ENCODE measurements at places on chromosomes 5 and 9.

DNA sequence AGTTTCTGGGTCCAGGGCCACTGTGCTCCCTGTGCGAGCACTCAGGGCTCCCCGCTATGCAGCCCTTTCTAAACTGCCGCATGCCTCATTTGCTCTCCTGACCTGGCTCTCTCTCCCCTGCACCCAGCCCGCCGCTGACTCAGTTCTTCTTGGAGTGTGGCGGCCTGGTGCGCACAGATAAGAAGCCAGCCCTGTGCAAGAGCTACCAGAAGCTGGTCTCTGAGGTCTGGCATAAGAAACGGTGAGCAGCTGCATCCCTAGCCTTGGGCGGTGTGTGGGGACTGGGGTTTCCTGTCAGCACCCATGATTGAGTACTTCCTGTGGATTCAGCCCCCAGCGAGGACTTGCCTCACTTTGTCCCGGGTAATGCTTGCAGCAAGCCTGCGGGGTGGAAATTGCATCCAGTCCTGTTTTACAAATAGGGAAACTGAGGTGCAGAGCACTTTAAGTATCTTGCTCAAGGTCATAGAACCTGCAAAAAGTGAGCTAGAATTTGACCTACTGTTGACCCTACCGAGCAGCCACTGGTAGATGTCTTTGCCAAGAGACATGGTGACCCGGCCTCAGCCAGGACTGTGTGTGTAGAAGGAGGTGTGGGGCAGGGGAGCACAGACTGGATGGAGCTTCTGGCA is 27.9 kb downstream of the USP20 start:
- DNase-seq: peak; percentile 62

DNA sequence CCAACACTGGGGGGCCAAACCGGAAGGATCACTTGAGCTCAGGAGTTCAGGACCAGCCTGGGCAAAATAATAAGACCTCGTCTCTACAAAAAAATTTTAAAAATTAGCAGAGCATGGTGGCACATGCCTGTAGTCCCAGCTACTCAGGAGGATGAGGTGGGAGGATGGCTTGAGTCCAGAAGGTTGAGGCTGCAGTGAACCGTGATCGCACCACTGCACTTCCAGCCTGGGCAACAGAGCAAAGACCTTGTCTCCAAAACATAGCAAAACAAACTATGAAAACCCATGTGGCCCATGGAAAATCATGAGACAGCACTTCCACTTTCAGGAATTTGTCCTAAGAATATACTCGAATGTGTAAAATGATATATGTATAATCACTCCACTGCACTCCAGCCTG is 6.1 kb downstream of the SETX start:
- no peak for DNase-seq

DNA sequence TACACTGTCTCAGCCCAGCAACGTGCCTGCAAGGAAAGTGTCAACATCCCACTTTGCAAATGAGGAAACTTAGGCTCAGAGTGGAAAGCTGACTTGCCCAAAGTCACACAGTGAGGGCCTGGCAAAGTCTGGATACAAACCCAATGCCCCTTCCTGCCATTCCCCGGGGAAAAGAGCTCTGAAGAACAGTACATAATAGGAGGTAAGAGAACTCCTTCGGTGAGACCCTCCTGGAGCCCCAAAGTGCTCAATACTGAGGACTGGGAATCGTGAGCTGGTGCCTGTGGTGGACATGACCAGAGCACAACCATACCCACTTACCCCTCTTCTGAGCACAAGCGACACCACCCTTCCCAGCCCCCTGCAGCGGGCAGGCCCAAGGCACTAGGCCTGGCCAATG is 13.4 kb upstream of the CPLX2 start:
- DNase-seq: no peak

DNA sequence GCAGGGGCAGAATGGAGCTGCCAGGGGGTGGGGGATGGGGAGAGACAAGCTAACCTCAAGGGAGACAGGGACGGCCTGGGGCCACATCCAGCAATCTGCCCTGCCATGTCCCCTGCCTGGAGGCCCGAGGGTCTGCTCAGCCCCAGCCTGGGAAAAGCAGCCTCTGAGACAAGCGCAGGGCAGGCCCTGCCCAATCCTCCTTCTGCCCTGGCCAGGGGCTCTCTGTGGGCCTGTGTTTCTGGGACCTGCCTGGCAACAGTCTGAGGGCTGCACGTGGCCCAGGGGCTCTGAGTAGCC is 13.9 kb upstream of the QSOX2 start:
- DNase-seq: no peak

DNA sequence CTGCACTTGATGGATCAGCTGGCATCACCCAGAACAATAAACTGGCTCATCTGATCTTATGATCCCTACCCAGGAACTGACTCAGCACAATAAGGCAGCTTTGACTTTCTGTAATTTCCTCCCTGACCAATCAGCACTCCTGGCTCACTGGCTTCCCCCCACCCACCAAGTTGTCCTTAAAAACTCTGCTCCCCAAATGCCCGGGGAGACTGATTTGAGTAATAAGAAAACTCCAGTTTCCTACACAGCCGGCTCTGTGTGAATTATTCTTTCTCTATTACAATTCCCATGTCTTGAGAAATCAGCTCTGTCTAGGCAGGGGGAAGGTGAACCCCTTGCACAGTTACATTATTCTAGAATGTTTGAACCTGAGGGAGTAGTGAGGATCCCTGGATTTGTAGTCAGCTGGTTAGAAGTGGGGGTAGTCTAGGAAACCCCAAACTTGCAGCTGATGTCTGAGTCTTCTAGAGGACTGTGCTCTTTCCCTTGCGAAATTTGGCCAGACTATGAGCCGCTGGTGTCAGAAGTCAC is 111.7 kb upstream of the NEK6 start:
- DNase-seq: no peak

DNA sequence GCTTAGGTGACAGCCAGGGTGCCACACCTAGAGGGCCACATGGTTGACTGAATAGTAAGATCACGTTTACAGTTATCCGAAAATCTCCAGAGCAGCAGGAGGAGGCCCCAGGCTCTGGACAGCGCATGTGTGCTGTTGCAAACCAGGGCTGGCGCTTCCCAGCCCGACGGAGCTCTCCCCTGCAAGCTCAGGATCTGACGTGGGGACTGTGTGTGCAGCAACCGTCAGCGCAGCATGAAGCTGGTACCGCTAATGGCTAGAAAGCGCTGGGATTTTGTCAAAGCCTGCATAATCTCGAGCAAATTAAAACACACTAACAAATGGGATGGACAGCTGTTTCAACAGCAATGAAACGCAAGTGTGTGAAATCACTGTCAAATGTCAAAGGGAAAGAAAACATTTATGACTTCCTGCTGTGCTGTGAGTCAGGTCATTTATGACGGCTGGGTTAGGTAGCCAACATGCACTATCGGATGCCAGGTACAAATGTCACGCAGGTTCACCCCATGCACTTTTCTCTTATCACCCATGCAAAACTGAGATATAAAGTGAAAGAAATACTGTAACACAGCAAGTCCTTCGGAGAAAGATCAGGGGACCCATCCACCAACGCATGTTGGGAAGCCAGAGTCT is 7.5 kb downstream of the SURF4 start:
- DNase-seq: no peak

DNA sequence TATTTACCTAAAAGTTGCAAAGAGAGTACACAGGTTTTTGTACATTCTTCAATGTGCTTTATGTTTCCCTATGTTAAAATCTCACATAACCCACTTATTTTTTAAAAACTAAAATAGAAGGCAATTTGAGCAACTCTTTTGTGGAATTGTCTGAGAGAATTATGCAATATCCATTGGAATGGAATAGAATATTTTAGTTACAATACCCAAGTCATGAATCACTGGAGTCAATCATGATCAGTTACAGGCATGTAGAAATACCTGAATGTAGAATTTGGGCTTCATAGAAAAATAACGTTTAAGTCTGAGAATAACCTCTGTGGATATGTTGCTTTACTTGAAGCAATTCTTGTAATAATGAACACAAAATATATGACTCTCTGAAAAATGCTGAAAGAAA is 143.3 kb downstream of the FGF10 start:
- peak; percentile 4 for DNase-seq

DNA sequence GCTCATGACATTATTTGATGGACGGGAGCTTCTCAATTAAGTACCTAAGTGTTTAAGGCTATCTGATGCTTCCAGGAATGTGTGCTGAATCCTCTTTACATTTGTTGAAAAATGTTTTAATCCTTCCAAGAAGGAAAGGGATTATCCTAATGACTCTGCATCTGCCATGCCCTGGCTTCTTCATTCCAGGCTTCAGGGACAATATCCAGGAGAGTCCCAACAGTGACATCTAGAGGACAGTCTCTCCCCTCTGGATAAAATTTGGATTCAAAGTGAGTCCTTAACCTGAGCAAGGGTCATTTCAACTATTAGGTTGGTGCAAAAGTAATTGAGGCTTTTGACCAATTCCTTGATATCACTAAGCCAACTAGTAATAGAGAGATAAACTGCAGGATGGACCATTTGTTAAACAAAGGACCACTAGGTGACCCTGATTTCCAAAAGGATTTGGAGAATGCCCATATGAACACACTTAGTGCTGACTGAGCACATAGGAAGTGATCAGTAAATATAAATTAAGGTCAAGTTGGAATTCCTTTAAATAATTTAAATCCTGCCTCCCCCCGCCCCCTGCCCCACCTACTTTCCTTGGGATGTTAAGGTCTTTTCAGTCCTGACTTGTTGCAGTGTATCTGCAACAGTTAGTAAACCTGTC is 19.1 kb downstream of the TNFSF8 start:
- DNase-seq: peak; percentile 67

DNA sequence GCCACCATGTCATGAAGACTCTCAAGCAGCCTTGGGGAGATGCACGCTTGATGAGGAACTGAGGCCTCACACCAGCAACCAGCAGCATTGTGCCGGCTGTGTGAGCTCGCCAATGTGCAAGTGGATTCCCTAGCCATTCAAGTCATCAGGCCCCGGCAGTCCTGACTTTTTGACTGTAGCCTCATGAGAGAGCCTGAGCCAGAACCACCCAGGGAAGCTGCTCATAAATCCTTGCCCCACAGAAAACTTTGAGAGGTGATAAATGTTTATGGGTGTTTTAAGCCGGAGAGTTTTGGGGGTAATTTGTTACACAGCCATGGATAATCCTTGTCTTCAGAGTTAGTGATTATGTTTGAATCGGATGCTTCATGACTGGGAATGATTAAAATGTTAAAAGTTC is 44.7 kb downstream of the FAM240B start:
- no peak for DNase-seq

GRCh38 chr9:111431684-111432083 is 52.5 kb downstream of the ECPAS start:
- peak; percentile 2 for DNase-seq

GRCh38 chr5:20833081-20833627 is 845.2 kb upstream of the CDH18 start:
- peak; percentile 14 for DNase-seq

DNA sequence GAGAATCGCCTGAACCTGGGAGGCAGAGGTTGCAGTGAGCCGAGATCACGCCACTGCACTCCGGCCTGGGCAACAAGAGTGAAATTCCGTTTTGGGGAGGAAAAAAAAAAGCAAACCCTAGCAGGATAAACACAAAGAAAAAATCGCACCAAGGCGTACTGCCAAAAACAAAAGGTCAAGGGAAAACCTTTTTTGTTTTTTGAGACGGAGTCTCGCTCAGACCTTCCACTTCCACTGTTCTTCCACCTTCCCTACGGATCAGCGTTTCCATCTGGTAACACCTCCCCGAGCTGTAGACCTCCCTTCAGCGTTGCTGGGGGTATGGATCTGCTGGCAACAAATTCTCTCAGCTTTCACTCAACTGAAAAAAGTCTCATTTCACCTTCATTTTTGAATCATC is 20.1 kb upstream of the FCN2 start:
- DNase-seq: no peak

- no peak for DNase-seq
Observed at GRCh38 chr5:14410068-14410393, 171.6 kb upstream of the OTULINL start.

DNA sequence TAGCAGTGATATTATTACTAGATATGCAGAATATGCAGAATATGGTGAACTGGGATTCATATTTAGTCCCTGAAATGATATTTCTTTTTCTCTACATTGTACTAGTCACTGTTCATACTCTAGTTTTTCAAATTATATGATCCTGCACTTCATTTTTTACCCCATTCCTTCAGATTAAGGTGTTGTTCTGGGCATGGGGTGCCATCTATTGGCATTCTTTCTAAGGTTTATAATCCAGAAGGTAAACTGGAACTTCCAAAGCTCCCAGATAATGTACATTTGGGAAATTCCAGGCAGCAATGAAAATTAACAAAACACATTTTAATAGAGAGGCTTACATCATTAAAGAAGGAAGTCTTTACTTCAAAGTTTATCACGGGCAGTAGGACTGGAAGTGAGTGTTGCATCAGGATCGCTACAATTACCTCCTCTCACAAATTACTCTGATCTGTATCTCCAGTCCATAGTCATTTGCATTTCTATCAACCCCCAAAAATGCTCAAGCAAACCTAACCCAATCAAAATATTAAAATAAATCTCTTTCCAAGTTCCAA is 12.5 kb downstream of the RFX3 start:
- DNase-seq: no peak

DNA sequence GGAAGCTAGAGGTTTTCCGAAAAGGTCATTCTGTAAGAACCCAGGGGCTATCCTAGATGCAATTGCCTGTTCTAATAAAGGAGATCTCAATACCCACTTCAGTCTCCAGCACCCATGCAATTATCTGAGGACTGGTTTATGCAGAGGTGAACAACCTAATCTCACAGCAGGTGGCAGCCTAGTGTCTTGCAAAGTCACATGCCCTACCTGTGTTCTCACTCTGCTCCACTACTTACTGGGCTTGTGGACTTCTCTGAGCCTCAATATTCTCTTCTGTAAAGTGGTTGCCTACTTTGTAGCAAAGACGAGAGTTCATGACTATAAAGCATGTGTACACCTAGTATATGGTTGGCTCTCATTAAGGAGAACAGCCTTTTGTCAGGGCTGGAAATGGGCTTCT is 21.0 kb upstream of the ALDH1B1 start:
- DNase-seq: no peak

- no peak for DNase-seq
Observed at GRCh38 chr5:11683666-11684065, 220.6 kb downstream of the CTNND2 start.

- peak; percentile 38 for DNase-seq
Observed at GRCh38 chr9:136645903-136646754, 16.6 kb upstream of the EGFL7 start.
